ENCODE measurements at places on chromosomes 3 and 15. TPM values are rescaled to one million over a fixed set of nuclear protein-coding genes. Genes with fewer than 3 reads are reported as not detected.

GOLGA8N gene
- 7.4 TPM for total RNA-seq

SEMA6D gene
- not detected for total RNA-seq

ANKUB1 gene
- total RNA-seq, result not detected

KBTBD8 gene
- total RNA-seq, result 10.9 TPM

TUSC7 gene
- total RNA-seq, result not detected

AMT gene
- total RNA-seq, result 2.5 TPM

PRR20G gene
- total RNA-seq, result not detected

PTPRG gene
- not detected for total RNA-seq

ARL6 gene
- total RNA-seq, result 6.4 TPM

PAQR5 gene
- 0.14 TPM for total RNA-seq

- DNase-seq, result peak; percentile 19
Measured at GRCh38 chr3:192130534-192131132, 596.7 kb downstream of the FGF12 start.

GRCh38 chr3:184337399-184337714, at the start of gene FAM131A:
TSS of gene FAM131A (plus strand) at chr3:184337600. CDS start at chr3:184337631, 31 bp downstream.
- DNase-seq, result no peak

GRCh38 chr15:76333720-76334437, 2.7 kb upstream of the ISL2 start:
- DNase-seq, result no peak

GRCh38 chr15:40091861-40092255, 16.8 kb downstream of the BMF start:
- no peak for DNase-seq

DNA sequence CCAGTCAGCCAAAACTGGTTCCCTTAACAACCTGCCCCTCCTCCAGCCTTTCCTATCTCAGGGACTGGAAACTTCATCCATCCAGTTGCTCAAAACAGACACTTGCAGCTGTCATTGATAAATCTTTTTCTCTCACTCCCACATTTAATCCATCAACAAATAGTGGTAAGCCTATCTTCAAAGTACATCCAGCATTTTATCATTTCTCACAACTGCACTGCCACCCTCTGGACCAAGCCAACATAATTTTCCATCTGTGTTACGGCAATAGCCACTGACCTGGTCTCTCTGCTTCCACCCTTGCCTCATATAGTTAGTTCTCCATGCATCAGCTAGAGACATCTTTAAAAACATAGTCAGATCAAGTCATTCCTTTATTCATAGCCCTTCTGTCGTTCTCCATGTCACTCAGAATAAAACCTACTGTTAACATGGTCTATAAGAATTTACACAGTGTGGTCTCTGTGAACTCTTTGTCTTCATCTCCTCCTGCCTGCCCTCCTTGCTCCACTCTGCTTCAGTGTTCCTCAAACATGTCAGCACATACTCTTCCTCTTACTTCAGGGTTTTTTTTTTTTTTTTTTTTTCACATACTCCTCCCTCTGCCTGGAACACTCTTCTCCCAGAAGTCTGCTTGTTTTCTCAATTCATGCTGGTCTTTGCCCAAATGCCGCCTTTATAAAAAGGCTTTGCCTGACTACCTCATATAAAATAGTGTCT, 102.5 kb upstream of the COL6A5 start:
- DNase-seq, result peak; percentile 5

- DNase-seq, result peak; percentile 84
Measured at GRCh38 chr15:67134067-67134838, 68.9 kb downstream of the SMAD3 start.

GRCh38 chr15:69842851-69843250, 254.9 kb downstream of the TLE3 start:
- DNase-seq, result no peak

DNA sequence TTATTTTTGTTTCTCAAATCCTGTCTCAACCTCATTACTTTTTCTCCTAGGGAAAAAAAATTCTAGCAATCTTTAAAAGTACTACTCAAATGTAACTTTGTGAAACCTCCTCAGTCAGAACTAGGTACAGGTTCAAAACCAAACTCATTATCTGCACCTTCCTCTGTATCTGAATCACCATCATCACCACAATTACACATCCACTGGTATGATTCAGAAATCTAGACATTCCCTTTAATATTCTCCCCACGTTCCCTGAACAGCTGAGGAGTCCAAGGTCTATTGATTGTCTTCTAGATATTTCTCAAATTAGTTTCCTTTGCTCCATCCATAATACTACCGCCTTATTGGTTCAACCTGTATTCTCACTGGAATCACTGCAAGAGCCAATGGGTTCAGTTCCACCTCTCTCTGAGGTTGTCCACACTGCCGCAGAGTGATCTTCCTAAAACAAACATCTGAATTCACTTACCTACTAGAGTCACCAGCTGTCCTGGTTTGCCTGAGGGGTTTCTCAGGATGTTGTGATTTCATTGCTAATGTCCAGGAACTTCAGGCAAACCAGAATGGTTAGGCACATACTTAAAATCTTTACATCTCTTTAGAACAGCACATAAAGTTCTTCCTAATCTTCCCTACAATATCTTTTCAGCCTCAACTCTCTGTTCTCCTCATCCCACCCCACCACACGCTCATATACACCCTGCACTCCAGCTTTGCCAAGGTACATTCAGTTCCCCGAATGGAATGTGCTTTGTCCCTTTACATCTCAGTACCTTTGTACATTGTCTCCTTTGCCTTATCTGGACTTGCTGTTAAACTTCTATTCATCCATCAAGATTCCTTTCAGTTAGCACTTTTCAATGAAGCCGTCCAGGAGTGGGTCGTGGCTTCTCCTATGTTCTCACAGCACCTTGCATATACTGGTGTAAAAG, 24.2 kb downstream of the ATP13A4 start:
- DNase-seq, result no peak

- DNase-seq, result no peak
Measured at GRCh38 chr3:124498891-124499290, 231.4 kb upstream of the UMPS start.

GRCh38 chr15:44584162-44584749, 47.3 kb downstream of the EIF3J start:
- DNase-seq, result peak; percentile 70

DNA sequence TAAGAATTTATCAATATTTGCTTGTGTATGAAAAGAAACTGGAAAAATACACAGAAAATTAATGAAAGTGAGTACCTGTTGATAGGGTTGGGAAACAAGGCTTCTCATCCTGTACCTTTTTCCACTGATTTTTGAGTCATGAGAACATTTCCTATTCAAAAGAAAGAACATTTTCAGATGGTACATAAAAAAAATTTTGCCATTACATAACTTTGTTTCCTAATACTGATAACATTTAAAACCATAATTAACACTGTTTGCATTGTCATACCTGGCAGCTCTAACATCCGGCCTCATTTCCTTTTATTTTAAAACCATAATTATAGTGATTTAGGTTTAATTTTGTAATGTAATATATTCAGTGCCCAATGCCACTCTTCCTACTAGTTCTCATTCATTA, 11.7 kb downstream of the NKTR start:
- DNase-seq, result no peak

DNA sequence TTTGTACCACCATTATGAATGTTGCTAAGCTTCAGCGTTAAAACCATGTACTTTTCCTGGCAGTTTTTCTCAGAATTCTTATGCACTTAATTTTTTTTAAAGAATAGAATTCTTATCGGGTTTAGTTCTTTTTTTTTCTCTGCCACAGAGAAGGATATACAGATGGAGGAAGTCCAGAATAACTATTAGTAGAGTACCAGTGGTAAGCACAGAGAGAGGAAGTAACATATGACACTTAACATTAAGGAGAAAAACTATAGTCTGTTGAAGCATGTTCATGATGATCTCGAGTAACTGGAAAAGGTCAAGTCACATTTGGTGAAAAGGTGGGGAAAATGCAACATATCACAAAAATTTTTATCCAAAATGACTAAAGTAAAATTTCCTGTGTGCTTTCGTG, 68.9 kb downstream of the RNF13 start:
- DNase-seq, result no peak

GRCh38 chr3:86982883-86983282, 8.1 kb downstream of the VGLL3 start:
- no peak for DNase-seq

DNA sequence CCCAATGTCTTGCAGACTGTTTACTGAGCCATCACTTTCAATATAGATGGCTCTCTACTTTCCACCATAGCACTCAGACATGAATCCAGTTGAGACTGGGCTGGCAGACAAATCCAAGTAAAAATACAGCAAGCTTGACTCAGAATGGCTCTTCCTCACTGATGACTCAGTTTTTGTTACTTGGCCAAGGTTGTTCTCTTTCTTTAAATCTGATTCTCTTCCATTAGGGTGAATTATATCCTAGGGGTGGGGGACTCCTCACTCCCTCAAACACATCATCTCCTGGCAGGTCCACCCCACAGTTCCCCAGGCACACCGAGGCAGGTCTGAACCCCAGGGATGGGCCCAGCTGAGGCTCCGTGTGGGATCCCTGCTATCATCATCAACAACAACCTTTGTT, 157.9 kb downstream of the MEX3B start:
- DNase-seq, result no peak

DNA sequence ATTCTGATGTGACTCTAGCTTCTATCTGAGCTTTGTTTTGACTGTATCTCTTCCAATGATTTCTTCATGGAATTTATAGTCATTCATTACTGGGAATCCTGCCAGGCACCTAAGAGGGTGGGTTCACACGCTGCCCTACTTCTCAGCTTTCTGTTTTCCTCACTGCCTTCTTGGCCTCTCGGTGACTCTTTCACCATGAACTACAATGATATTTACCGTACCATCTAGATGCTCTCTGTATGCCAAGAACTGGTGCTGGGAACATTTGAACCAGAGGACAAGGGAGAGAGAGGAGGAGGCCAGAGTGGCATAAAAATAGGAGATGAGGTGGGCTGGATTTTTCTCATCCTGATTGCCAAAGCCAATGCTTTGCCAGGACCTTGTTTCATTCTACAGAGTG, 280.0 kb upstream of the P2RY1 start:
- no peak for DNase-seq

DNA sequence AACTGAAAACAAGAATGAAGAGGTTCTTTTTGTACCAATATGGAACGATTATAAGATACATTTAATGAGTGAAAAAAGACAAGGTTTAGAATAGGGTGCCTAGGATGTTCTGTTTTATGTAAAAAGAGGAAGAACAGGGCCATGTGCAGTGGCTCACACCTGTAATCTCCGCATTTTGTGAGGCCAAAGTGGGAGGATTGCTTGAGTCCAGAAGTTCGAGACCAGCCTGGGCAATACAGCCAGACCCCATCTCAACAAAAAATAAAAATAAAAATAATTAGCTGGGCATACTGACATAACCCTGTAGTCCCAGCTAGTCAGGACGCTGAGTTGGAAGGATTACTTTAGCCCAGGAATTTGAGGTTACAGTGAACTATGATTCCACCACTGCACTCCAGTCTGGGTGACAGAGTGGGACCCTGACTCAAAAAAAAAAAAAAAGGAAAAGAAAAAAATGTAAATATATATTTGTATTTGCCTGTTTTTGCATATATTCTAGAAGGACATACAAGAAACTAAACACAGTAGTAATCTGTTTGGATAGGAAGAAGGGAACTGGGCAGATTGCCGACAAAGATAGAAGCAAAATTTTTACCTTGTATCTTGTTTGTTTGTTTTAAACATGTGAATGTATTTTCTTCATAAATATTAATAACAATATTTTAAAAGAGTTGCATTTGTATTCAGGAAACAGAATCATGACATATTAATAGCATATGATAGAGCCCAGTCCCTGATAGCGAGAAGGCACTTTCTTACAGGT, 174.3 kb downstream of the SOX2 start:
- no peak for DNase-seq

- no peak for DNase-seq
Measured at GRCh38 chr3:189276444-189277219, 104.9 kb downstream of the TPRG1 start.

Measured in activated CD8-positive, alpha-beta T cell treated with anti-CD3 and anti-CD28 coated beads for 36 hours (primary cell).